ENCODE measurements at places on chromosomes 5 and 9.

- no peak for DNase-seq
These were observed 281.9 kb upstream of the IRX4 start for GRCh38 chr5:2164586-2164985.

GRCh38 chr5:171738501-171738900 is 47.1 kb upstream of the SMIM23 start:
- DNase-seq, result no peak

DNA sequence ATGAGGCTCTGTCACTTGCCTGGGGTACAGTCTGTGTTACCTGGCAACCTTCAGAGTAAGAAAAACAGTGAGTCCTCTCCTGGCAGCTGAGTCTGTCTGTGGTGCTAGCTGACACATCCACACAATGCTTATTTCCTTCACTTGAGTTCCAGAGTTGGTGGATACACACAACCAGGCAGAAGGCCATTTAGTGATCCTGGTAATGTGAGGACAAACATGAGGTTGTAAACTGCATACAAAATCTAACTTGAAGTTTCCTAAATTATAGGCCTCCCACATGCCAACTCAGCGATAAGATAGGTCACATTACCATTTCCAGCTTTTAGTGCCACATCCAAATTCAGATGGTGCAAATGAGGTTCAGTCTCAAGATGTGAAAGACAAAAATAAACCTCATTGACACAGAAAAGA is 125.5 kb downstream of the DCP2 start:
- no peak for DNase-seq

GRCh38 chr5:92553326-92553725 is 1027.7 kb downstream of the NR2F1-AS1 start:
- no peak for DNase-seq

DNA sequence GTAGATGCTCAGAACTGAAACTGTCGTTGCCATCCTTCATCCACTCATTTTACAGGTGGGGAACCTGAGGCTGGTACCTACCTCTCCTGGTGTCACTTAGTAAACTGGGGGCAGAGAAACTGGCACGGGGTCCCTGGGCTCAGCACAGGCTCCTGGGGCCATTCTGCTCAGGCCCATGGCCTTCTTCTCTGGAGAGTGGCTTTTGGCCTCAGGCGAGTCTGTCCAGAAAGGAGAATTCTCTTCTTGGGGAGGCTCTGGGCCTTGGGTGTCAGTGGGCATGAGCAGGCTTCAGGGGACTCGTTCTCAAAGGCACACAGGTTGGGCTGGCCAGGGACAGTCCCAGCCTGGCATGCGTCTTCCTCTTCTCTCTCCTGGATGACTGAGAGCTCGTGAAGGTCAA is 24.6 kb downstream of the COL5A1 start:
- no peak for DNase-seq

GRCh38 chr5:175724314-175725275 is 66.7 kb downstream of the HRH2 start:
- no peak for DNase-seq

DNA sequence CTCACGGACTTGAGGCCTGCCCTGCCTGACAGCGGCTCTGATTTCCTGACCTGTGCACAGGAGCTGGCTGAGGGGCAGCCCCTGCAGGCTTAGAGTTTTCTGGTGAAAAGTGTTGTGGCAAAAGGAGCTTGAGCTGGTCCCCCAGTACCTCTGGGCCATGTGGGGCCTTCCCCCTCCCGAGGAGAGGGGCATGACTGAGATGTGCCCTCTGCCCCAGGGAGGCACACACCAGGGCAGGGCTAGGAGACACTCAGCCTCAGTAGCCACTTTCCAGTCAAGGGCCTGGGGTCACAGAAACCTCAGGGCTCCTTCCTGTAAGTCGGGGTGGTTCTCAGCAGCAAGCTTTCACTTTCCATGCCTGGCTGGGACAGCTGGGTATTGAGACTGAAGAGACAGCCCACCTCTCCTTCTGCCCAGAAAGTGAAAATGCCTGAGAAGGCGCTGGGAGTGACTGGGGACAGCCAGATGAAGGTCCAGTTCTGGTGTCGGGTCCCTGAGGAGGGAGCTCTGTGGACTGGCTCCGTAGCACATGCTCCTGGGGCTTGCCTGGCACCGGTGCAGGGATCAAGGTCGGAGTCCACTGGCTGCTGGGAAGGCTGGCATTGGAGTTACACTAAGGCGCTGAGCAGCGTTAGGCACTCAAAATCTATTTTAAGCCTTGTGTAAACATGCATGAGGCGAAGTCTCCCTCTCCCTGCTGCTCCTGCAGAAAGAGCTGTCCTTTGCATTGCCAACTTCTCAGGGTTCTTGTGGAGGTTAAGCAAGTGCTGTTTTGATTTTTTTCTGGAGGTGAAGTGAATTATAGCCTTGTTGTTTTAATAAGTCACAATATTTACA is 394.9 kb downstream of the GADD45G start:
- no peak for DNase-seq

GRCh38 chr5:174535669-174536068 is 188.7 kb upstream of the MSX2 start:
- no peak for DNase-seq

DNA sequence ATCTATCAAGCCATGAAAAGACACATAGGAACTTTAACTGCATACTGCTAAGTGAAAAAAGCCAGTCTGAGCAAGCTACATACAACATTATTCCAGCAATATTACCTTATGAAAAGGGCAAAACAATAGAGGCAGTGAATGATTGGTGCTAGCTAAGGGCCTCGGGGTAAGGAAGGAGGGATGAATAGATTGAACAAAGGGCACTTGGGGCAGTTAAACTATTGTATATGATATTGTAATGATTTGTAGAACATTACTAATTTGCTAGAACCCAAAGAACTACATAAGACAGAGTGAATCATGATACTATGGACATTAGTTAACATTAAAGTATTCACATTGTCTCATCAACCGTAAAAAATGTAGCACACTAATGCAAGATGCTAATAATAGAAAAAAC is 218.3 kb downstream of the FBXO4 start:
- DNase-seq, result no peak

DNA sequence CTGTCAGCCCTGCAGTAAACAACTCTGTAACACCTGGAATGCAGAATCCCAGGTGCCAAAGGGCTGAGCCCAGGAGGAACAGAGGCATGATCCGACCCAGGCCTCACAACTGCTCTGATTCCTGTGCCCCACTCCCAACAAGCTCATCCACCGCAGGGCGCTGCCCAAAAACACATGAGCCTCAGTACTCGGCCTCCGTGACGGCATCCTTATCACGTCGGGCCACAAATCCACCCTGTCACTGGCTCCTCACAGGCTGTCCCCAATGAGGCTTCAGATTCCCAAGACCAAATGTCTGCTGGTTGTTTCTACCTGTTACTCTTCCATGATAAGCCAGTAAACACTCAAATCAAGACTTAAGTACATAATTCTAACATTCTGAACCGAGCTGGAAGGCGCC is 15.2 kb downstream of the QSOX2 start:
- no peak for DNase-seq

DNA sequence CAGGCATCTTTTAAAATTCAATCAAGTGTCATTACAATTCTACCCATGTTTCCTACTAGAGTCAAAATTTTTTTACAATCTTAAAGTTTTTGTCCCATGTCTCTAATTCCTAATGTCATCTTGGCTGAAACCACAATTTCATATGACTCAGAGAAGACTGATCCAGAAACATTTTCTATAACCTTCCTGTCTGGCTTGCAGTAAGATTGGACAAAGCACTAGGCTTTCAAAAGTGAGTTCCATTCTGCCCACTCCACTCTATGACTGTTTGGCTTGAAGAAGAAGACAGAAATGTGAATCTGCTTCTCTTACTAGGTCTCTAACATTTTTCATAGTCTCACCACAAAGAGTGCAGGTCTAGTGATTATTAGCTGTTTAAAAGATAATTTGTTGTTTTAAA is 88.8 kb downstream of the NR3C1 start:
- no peak for DNase-seq

DNA sequence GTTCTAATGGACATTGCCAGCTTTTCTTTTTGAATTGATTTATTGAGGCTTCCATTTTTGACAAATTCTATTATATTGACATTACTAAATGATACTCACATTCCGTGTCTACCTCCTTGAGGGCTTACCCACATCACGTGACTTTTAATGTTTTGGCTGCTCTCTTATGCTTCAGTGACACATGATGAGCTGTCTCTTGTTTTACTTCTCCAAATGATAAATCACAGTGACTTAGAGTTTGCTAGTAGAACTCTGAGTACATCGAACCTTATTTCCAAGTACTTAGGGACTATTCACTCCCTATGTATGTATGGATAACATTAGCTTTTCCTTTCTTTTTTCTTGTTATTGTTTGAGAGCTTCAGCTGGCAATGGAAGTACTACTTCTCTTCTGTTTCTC is 169.8 kb upstream of the KCNN2 start:
- DNase-seq, result no peak

GRCh38 chr9:90839183-90839728 is 37.6 kb downstream of the SYK start:
- no peak for DNase-seq

DNA sequence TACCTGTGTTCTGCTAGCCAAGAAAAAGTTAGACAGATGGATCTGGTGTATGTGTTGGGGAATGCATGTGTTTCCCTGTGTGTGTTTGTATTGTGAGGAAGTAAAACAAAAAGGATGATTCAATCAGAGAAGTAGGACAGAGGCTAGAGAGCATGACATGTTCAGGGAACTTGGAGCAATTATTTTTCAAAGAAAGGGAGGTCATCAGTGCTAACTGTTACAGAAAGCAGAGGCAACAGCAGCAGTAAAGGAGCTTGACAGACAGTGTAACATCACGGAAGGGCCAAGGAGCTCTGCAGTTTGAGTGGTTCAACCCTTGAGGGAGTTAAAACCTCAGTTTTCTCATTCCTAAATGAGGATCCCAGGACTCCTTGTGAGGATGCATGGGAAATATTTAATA is 13.2 kb downstream of the SPINK1 start:
- no peak for DNase-seq

DNA sequence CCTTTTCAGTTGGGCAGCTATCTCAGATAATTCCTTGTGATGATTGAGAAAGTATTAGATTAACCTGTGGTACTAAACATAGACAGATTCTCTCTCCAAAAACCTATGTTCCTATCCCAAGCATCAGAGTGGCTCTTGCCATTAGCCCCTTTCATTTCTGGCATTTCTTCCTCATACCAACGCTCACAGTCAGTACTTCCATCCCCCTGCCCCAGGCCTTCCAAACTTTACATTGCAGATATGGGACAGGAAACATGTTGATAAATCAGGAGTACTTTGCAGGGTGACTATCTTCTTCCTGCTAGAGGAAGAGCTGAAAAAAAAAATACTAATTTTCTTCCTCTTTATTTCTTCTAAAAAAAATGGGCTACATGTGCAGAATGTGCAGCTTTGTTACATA is 442.6 kb upstream of the RGMB start:
- DNase-seq, result no peak

- DNase-seq, result no peak
These were observed 181.6 kb upstream of the TLE4 start for GRCh38 chr9:79390077-79390698.

- no peak for DNase-seq
These were observed 120.3 kb downstream of the SIL1 start for GRCh38 chr5:139077899-139078298.

DNA sequence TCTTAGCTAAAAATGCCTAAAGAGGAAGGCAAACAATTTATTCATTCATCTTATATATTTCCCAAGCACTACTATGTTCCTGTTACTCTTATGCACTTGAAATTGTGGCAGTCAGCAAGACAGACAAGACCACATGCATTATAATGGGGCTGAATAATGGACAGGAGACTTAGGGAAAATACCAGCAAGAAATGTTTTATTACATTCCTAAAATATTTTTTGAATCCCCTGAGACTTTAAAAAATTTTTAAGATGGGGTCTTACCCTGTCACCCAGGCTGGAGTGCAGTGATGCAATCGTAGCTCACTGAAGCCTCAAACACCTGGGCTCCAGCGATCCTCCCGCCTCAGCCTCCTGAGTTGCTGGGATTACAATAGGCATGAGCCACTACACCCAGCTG is 13.2 kb downstream of the ZCCHC9 start:
- no peak for DNase-seq

GRCh38 chr5:39063037-39063436 is 11.2 kb downstream of the RICTOR start:
- DNase-seq, result no peak

GRCh38 chr5:178454821-178455479 is 135.2 kb downstream of the COL23A1 start:
- DNase-seq, result no peak

Data from stimulated activated CD4-positive, alpha-beta T cell treated with anti-CD3 and anti-CD28 coated beads, TNF-alpha, amount 100 ng/mL, for 1 hour (primary cell).